Fibroblast of skin of scalp (primary cell): ENCODE measurements at places on chromosomes 11 and 22.

DNA sequence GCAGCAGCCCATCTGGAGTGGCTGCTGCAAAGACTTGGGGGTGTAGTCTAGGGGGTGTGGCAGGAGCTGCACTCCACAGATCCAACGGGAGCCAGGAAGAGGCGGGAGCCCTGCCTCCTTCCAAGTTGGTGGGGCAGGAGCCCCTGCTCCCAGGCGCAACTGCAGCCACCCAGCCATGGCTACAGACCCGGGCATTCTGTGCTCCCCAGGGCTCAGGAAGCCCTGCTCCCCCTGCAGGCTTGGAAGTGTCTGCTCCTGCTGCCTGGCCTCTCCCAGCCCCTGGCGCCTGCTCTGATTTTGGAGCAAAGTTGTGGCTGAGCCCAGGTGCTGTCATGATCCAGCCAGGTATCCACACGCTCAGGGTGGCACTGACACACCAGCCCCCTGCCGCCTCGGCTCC is 58.5 kb downstream of the CCDC34 start:
- DNase-seq: no peak

DNA sequence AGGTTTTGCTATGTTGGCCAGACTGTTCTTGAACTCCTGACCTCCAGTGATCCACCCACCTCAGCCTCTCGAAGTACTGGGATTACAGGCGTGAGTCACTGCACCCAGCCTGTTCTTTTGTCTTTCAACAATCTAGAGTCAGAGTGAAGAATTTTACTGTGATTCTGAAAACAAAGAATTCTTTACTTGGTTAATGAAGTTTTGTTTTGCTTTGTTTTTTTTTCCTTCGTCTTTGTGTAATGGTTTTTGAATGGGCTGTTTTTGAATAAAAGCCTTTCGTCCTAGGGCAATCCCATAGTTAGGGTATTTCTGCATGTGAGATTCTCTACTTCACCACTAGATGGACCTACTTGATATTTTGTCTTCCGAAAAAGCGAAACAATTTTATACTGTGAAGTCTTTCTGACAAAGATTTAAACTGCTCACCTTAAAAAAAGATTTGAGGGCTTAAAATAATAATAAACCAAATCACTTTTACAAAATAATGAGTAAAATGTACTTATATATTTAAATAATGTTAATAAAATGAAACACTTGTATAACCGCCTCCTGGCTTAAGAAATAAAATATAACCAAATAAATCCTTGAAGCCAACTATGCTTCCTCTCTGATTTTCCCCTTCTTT is 43.4 kb upstream of the SC5D start:
- peak; percentile 51 for DNase-seq

DNA sequence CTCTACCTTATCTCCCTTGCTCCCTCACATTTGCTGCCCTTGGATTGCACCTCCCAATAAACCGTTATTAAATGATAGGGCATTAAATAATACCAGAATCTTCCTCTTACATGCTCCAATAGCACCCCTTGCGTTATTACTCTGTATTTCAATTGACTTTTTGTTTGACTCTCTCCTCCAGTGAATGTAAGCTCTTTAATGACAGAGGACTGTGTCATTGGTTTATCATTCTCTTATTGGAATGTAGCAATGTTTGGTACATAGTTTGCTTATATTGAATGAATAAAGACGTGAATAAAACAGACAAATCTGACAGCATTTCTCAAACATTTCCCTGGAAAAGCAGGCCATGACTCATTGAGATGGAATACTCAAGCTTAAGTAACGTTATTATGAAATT is 8.7 kb upstream of the MPEG1 start:
- peak; percentile 84 for DNase-seq

DNA sequence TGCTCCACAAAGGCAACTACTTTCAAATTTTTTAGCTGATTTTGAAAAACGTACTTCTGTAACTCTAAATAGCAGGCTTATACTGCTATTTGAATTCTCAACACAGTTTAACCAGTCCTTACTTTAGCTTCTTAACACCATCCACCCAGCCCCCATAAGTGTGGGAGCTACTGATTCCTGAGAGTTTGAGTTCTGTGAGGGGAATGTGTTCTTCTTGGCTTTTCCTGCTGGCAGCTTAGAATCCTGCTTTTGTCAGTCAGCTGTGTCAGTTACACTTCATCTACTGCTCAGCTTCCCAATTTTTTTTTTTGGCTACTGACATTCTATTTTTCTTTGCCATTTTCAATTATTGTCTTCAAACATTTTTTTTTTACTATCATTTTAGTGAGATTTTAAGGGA is 440.4 kb downstream of the INSC start:
- DNase-seq: no peak

- DNase-seq: no peak
Observed at GRCh38 chr11:61092908-61093763, 9.2 kb upstream of the CD5 start.

GRCh38 chr11:92975285-92975684 is 5.8 kb downstream of the MTNR1B start:
- no peak for DNase-seq

- peak; percentile 74 for DNase-seq
Observed at GRCh38 chr22:30127749-30128166, 47.5 kb downstream of the HORMAD2 start.

- peak; percentile 56 for DNase-seq
Observed at GRCh38 chr11:32081129-32081641, 9.7 kb upstream of the RCN1 start.

- DNase-seq: no peak
Observed at GRCh38 chr22:17192186-17192585, 27.0 kb downstream of the ADA2 start.

DNA sequence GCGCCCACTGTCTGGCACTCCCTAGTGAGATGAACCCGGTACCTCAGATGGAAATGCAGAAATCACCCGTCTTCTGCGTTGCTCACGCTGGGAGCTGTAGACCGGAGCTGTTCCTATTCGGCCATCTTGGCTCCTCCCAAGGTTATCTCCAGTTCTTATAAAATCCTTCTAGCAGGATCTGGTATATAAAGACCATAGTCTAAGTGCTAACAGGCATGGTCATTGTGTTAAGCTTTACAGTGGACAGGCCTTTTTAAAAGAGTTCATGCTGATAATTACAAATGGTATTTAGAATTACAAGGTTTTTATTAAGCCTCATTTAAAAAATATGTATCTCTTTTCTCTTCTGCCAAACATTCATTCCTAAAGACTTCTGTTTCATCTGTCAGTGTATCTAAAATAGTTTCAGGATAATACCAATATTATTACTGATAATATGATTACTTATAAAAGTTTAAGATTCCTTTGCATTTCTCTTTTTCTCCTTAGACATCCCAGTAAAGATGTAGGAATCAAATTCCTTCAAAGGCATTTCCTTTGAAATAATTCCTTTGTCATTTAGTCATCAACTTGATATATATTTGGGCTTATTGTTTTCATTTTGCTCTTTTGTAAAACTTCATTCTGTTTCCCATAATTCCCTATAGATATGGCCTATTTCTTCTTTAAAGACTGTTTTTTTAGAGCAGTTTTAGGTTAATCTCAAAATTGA is 20.7 kb downstream of the DDX10 start:
- peak; percentile 68 for DNase-seq

DNA sequence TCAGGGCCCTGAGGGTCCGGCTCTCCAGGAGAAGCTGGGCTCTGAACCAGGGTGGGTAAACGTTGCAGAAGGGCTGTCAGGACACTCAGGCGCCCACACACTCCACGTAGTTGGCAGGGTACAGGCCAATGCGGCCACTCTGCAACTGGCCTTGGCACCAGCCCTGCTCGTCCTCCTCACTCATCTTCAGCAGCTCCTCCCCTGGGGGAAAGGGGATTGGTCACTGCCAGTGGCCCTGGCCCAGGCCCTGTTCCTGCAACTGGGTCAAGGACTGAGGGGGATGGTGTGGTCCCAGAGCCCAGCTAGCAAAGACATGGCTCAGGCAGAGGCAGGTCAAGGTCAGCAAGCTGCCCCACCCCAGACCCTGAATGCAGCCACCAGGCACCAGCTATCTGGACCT is 1.2 kb upstream of the ARFGAP2 start:
- DNase-seq: no peak

DNA sequence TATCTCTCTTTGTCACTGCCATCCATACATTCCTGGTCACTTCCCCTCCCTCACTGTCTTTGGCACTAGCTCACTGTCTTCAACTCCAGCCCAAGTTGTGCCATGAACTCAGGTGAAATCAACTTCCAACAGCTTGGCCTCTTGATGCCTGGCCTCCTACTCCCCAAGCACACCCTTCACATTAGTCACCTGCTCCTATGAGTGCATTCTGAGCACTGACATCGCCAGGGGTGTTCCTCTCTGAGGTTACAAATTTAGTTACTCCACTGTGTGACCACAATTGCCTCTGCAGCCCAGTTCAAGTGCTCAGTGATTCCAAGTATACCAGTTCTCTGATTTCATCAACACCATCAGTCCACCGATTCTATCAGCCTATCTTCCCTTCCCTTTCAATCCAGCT is 10.8 kb downstream of the DRD2 start:
- no peak for DNase-seq

GRCh38 chr11:100403816-100404215 is 283.3 kb upstream of the ARHGAP42 start:
- peak; percentile 21 for DNase-seq

GRCh38 chr11:118291477-118292135 is 12.9 kb upstream of the CD3E start:
- DNase-seq: peak; percentile 14

- no peak for DNase-seq
Observed at GRCh38 chr11:67490727-67491065, 7.9 kb downstream of the AIP start.

- no peak for DNase-seq
Observed at GRCh38 chr11:117220568-117220967, 11.3 kb downstream of the PCSK7 start.

- no peak for DNase-seq
Observed at GRCh38 chr11:12110714-12111548, 541 bp downstream of the MICAL2 start.

- no peak for DNase-seq
Observed at GRCh38 chr22:43798492-43798891, 13.6 kb downstream of the EFCAB6 start.

GRCh38 chr22:43277987-43278601 is 65.1 kb downstream of the SCUBE1 start:
- DNase-seq: no peak

DNA sequence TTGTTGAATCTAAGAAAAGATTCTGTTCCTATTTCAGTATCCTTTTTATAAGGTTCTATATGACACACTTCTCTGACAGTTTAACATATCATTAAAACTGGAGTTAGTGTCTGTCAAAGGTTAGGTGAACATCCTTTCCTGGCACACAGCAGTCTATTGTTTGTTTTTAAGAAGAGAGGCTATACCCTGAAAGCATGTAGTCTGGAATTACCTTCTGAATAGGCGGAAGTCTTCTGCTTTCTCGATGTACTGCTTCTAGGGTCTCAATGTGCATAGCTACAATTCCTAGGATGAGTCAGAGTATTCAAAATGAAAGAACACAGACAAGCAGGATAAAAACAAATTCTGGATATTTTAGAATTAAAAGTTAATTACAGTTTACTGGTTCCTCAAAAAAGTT is 188.6 kb downstream of the SWAP70 start:
- DNase-seq: peak; percentile 46

DNA sequence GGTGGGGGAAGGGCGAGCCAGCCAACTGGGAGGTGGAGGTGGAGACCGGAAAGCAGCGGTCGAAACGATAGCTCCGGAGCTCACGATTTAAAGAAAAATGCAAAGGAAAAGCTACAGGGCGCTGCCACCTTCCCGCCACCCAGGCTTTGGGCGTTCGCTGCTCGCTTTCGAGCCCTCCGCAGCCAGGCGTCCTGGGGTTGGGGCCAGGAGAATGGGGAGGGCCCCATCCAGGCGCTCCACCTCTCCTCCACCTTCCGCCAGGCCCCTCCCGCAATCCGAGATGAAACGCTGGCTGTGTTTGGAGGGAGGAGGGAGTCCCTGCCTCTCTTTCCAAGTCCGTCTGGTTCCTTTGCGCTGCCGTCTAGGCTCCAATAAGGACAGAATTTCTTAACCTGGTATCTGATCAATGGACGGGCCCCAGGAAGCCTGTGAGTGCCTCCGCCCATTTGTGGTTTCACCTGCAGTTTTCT is 483 bp upstream of the ABTB2 start:
- DNase-seq: no peak

- no peak for DNase-seq
Observed at GRCh38 chr11:122696662-122697061, 41.1 kb downstream of the UBASH3B start.

GRCh38 chr11:88231894-88232482 is 56.7 kb upstream of the RAB38 start:
- DNase-seq: peak; percentile 56

- DNase-seq: no peak
Observed at GRCh38 chr11:15048616-15049015, 24.8 kb upstream of the CALCB start.

DNA sequence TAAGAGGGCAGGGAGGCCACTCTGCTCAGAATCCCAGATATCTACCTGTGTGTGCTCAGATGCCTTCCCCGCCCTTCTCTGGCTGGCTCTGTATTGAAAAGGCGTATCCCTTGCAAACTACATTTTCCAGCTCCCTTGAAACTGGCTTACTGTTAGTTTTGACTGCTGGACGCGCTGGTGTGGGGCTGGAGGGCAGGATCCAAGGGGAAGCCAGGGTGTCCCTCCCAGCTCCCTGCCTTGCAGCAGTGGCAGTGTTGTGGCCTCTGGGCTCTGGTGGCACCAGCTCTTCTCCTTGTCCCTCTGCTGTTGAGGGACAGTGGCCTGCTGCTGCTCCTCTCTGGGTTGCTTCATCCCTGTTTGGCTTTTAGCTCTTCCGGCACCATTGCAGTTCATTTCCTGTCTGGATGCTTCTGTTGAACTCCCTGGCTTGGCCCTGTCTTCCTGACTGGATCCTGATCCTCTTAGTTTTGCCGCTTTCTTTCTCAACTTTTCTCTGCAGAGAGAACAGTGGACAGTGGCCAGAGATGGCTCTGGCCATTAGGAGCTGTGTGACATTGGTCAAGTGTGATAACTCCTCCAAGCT is 107.1 kb upstream of the PARVA start:
- no peak for DNase-seq

GRCh38 chr11:73652046-73652730 is 5.8 kb downstream of the PLEKHB1 start:
- no peak for DNase-seq

DNA sequence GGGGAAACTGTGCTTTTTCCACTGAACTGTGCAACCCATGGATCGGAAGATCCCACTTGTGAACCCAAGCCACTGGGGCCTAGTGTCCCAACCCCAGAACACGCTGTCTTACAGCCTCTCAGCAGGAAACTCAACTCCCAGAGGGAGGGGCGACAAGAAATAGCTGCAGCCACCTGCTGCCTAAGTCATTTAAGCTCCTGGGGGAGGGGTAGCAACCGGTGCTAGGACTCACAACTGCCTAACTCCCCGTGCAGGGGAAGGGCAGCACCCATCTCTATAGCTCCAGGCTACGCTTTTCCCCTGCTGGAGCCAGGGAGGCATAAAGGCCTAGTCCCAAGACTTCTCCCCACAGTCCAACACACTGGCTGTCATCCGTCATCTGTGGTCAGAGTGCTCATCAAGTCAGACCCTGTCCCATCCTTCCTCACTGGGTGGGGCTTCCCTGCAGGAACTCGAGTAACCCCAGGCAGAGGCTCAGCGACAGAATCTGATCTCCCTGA is 363.0 kb downstream of the LUZP2 start:
- no peak for DNase-seq
